ENCODE measurements at places on chromosomes 5 and 9.

- DNase-seq: no peak
Observed at GRCh38 chr9:124513376-124513994, 6.3 kb upstream of the NR5A1 start.

- DNase-seq: no peak
Observed at GRCh38 chr5:1065891-1066650, 45.8 kb downstream of the SLC12A7 start.

- DNase-seq: no peak
Observed at GRCh38 chr9:37374892-37375291, 47.6 kb upstream of the GRHPR start.

DNA sequence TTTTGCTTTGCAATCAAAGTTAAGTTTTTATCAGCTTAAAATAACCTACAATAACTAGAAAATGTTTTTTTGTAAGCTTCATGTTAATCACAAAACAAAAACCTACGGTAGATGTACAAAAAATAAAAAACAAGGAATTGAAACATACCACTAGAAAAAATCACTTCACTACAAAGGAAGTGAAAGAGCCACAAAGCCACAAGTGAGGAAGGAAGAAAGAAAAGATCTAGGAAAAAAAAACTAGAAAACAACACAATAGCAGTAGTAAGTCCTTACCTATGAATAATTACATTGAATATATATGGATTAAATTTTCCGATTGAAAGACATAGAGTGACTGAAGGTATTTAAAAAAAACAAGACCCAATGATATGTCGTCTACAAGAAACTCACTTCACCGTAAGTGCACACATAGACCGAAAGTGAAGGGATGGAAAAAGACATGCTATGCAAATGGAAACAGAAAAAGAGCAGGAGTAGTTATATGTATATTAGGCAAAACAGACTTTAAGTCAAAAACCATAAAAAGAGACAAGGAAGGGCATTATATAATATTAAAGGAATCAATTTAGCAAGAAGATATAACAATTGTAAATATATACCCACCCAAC is 13.4 kb upstream of the ZDHHC21 start:
- DNase-seq: no peak

DNA sequence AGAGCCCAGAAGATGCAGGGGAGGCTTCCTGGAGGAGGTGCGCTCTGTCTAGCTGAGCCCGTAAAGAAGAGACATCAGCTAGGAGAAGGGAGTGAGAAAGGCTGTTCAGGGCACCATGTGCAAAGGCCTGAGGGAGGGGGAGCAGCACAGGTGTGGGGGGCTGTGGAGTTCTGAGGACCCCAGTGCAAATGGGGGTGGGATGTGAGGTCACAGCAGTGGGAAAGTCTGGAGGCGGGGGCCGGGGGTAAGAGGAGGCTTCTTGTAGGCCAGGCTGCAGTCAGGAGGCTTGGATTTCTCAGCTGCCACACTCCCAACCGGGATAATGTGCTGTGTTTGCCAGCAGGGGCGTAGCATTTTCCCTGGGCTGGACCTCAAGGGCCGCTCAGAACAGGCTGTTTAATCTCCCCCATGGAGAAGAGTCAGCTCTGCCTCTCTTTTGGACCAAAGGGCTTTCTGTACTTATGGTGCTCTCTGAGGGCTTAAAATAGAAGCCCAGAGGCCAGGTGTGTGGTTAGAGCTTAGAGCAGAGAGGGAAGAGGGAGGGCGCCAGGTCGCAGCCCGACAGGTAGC is 5.7 kb downstream of the NEURL1B start:
- DNase-seq: no peak

- no peak for DNase-seq
Observed at GRCh38 chr5:137896560-137896959, 7.3 kb downstream of the PKD2L2 start.

- no peak for DNase-seq
Observed at GRCh38 chr5:92909602-92909962, 671.4 kb downstream of the NR2F1-AS1 start.

GRCh38 chr5:119541716-119542115 is 87.6 kb upstream of the FAM170A start:
- no peak for DNase-seq

DNA sequence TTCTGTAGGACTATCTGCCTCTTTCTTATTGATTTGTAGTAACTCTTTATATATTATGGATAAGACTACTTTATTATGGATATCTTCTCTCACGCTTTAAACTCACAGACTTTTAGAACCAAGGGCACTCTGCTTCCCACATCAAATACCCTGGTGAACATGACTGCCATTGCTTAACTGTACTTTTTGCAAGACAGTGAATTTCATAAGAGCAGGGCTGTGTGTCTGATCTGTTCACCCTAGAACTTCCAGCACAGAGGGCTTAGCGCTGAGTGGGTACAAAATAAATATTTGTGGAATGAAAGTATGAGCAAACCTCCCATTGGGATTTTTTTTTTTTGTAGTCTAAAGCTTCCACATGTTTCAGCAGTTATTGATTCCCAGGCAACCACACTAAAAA is 84.8 kb downstream of the CFAP77 start:
- no peak for DNase-seq

DNA sequence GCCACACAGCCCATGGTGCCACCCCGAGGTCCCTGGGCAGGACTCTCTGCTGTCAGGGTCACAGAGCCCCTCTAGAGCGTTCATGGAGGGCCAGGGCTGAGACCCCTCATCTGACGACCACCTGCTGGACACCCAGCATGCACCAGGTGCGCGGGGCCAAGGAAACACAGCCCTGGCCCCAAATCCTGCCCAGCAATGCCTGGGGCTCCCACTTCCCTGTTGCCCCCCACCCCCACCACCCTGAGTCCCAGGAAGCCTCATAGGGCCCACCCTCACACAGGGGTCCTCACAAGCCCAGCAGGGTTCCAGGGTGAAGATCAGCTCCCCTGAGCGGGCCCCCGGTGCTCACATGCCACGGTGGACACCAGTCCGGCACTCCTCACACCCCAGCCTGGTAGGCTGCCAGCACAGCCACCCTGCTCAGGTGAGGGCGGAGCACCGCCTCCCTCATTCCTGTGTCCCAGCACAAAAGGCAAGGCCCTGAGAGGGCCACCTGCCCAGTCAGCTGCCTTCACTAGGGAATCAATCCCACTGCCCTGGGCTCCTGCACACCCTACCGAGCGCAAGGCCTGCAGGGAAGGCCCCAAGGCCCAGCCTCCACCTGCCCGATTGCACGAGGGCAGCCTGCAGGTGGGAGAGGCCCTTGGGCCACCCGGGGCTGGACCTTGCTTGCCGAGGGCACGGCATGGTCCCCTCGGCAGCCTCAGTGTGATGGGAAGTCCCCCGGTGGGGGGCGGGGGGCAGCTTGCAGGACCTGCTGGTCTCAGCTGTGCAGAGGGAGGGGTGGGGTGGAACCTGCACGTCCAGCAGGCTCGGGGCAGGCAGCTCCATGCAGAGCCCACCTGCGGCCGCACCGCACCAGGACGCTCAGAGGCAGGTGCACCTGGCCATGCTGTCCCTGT is 56.4 kb upstream of the UBAC1 start:
- DNase-seq: no peak

DNA sequence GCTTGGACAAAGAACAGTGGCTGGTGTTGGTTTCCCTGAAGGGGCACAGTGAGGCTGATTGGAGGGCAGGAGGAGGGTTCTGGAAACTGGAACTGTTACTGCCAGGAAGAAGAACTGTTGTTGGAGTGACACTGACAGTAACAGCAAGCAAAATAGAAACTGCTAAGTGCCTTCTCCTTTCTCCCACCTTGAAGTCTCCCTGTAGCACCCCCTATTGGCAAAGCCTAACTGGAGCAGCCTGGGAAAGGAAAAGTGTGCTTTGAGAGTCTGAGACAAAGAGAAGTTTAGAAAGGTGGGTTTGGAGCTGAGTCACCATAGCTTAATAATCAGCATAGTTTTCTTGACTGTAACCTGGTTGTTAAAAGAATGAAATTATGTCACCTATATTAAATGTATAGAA is 2.5 kb upstream of the TMEM174 start:
- DNase-seq: no peak

DNA sequence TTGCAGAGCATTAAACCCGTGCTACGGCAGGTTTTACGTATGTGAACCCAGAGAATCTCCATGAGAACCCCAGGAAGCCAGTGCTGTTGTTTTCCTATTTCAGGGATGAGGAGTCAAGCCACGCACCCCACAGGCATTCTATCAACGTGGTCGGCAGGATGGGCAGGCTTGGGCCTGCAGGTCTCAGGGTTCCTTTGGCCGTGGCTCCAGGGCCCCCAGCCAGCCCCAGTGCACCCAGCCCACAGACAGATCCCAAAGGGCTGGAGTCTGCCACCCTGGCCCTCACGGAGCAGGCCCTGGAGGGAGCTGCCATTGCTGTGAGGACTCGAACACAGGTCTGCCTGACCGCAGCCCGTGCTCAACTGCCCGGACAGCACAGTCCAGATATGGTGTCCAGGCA is 77.1 kb upstream of the STXBP1 start:
- no peak for DNase-seq

DNA sequence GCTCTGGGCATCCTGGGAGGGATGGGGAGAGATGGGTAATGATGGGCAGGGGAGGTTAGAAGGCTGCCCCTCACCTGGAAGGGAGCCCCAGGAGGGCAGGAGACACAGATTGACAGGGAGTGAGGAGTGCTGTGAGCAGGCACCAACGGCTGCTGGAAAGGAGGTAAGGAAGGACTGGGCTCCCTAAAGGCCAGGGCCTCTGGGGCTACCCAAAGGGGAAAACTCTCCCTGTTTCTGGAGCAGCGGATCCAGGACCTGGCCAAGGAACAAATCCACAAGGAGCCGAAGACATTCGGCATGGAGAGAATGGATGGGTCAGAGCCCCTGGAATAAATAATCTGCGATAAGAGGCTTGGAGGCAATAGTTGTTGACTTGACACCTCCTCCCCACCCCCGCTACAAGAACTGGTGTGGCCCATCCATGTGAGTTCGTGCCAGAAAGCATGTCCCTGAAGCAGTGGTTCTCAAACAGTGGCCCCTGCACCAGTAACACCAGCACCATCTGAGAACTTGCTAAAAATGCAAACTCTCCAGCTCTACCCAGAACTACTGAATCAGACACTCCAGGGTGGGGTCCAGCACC is 208.3 kb downstream of the GABBR2 start:
- no peak for DNase-seq

DNA sequence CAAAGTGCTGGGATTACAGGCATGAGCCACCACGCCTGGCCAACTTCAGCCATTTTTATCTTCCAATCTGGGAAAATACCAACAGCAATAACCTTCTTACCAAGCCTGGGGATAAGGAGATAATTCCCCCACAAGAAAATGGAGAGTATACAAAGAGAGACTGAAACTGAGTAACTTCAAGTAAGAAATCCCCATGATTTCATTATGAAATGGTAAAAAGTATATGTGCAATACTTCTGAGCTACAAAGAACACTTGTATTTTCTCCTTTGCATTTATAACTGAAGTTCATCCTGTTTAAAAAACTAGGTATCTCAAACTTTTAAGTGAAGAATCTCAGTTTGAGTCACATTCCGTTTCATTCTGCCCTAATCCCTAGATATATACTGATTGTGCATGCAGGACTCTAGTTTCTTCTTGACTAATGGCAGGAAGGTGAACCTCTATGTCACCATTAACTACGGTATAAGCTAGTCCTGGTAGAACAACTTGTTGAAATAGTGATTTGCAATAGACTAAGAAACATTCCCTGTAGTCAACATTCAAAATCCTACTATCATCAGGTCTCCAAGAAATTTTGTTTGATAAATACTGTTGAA is 2071.4 kb downstream of the MAT2B start:
- no peak for DNase-seq

GRCh38 chr5:72228960-72229359 is 91.1 kb downstream of the MRPS27 start:
- DNase-seq: no peak

DNA sequence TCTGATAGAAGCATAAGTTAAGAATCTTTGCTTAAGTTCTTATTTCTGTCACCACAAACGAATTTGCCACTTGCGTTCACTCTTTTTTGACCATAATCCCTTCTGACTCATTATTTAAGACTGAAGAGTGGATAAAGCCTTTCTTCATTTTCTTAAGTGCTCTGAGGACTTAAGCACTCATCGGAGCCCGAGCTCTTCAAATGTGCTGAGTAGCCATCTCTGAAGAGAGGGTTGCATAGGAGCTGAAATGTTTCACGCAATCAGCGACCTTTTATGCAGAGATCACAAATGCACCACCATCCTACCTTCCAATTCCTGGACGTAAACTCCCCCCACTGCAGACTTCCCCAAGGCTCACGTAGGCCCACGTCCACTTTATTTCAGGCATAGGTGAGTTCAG is 699.2 kb downstream of the IRX1 start:
- DNase-seq: no peak

GRCh38 chr9:134204991-134205578 is 40.7 kb upstream of the RNU6ATAC start:
- DNase-seq: no peak

GRCh38 chr5:131254741-131255140 is 9.1 kb upstream of the CDC42SE2 start:
- DNase-seq: no peak

GRCh38 chr5:16669776-16670175 is 53.0 kb upstream of the RETREG1 start:
- DNase-seq: no peak

- DNase-seq: no peak
Observed at GRCh38 chr9:88889386-88889785, 101.9 kb upstream of the S1PR3 start.

GRCh38 chr9:18516514-18516913 is 42.6 kb downstream of the ADAMTSL1 start:
- no peak for DNase-seq
